ENCODE measurements at places on chromosomes 3 and 15. TPM values are rescaled to one million over a fixed set of nuclear protein-coding genes. Genes with fewer than 3 reads are reported as not detected.
A peak's percentile ranks its signal among the peaks of the same experiment; 100 is the strongest.

DNA sequence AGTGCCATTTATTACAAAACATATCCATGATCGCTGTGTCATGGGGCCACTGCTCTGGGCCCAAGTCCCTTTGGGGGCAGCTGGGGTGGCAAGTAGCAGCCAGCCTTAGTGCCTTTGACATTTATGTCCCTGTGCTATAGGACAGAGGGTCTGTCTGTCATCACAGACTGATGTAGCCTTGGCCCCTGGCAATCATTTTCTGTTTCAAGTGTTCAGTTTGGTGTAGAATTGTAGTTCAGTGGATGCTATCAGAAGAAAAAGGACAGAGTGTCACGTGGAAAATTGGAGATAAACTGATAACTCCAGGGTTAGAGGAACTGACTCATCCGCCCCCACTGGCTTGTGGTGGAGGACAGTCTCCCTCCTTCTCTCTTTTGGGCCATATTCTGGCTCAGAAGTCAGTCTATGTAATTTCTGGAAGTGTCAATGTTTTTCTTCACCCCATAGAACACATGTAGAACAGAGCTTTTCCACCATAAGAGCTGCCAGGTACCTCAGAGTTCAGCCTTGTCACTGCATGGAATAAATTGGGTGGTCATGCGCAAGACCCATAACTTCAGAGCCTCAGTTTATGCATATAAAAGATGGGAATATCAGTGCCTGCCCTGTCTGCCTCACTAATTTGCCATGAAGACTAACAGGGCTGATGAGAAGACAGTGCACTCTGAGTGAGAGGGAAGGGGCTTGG is 4.5 kb upstream of the MRPS22 start:
- DNase-seq = no peak
- no peaks in the 10 kb centered on the region for H3K4me1 ChIP-seq
- no peaks in the 10 kb centered on the region for H3K27me3 ChIP-seq

GASK1A gene
- polyA plus RNA-seq = not detected

DNA sequence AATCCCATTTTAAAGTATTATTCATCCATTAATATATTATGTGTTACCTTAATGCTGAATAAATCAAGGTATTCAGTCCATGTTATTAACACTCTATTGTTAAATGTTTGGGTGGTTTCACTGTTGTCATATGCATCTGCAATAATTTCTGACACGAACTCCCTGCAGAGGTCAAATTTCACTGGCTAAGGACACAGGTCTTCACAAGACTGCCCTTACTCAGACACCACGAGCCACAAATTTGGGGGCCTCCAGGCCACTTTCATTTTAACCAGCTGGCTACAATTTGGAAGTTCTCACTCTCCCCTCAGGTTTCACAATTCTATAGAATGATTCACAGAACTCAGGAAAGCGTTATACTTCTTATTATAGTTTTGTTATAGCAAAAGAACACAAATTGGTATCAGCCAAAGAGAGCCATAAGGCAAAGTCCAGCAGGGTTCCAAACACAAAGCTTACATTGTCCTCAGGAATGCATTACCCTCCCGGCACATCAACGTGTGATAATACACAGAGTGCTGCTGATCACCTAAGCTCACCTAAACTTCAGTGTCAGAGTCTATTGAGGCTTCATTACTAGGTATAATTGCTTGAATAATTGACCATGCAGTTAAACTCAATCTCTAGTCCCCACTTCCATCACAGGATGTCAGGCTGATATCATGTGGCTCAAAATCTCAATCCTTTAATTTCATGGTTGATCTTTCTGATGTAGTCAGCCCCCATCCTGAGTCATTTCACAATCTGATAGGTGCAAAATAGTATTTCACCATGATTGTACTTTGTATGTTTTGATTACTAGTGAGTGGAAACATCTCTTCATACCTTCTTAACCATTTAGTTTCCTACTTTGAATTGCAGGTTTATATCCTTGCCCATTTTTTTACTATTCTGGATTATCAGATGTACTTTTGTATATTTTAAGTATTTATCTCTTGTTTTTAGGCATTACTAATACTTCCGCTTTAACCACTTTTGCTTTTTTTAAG is 441.4 kb upstream of the AGTR1 start:
- no peak for DNase-seq
- H3K4me1 ChIP-seq = no peaks in the 10 kb centered on the region
- H3K4me3 ChIP-seq = no peak overlapping the region
- H3K27ac ChIP-seq = no peak overlapping the region

DNA sequence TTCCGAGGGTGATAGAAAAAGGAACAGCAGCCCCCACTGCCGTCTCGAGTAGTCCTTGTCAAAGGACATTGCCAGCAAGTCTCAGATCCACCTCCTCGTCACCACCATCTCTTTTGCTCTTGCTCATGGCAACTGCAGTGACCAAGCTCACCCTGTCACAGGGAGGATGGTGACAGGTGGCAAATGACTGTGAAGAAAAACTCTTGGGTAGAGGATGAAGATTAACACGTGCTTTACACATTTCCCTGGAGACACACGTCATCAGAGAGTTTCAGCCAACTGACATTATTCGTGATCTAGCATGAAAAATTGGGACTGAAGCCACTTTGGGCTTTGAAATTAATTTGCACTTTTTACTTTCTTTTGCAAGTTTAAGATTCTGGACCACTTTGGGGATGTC is 174.3 kb downstream of the EBLN2 start:
- H3K36me3 ChIP-seq = no peaks in the 10 kb centered on the region
- no peaks in the 10 kb centered on the region for H3K4me1 ChIP-seq
- H3K27ac ChIP-seq = no peak overlapping the region
- H3K27me3 ChIP-seq = no peaks in the 10 kb centered on the region
- DNase-seq = no peak

- no peaks in the 10 kb centered on the region for H3K36me3 ChIP-seq
- peaks cover 29% of the 10 kb centered on the region for H3K27me3 ChIP-seq
- H3K27ac ChIP-seq = peak overlapping the region; percentile 3
- H3K4me1 ChIP-seq = no peaks in the 10 kb centered on the region
- H3K4me3 ChIP-seq = peak overlapping the region; percentile 72
Observed at GRCh38 chr3:84959470-84960271, 882 bp downstream of the CADM2 start.

ECE2 gene
- 0.03 TPM for polyA plus RNA-seq

GP9 gene
- polyA plus RNA-seq = not detected

DNA sequence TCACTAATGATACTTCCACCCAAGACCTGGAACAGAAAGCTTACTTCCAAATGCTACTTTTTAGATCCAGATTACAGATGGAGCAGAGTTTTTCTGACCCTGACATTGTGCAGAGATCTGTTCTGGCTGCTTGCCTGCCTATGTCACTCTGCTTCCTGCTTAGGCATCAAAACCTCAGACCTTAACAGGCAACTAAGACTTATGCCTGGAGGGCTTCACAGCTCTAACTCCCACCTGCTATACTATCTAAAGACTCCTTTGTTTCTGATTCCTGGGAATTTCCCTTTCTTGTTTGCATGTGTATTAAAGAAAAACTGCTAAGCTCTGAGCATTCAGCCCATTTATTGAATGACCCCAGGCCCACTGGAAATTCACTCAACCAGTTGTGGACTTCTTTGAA is 157.4 kb upstream of the NPHP3 start:
- H3K27ac ChIP-seq = peak overlapping the region; percentile 62
- H3K4me3 ChIP-seq = no peak overlapping the region
- peak; percentile 28 for DNase-seq
- H3K36me3 ChIP-seq = no peaks in the 10 kb centered on the region

- peaks cover 26% of the 10 kb centered on the region for H3K4me1 ChIP-seq
- no peaks in the 10 kb centered on the region for H3K27me3 ChIP-seq
- H3K36me3 ChIP-seq = peaks cover 4% of the 10 kb centered on the region
- H3K4me3 ChIP-seq = no peak overlapping the region
Observed at GRCh38 chr15:72235298-72235697, 4.3 kb upstream of the PKM start.

CPB1 gene
- polyA plus RNA-seq = not detected

DNA sequence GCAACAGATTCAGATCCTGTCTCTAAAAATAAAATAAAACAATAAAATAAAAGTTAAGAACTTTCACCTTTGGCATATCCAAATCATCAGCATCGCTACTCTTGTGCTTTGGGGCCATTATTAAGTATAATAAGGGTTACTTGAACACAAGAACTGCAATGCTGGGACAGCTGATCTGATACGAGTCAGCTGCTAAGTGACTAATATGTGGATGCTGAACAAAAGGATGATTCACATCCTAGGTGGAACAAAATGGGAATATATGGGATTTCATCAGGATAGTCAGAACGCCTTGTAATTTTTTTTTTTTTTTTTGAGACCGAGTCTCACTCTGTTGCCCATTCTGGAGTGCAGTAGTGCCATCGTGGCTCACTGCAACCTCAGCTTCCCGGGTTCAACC is 29.7 kb downstream of the BUB1B start:
- H3K27ac ChIP-seq = peak overlapping the region; percentile 61
- DNase-seq = no peak
- H3K4me3 ChIP-seq = no peak overlapping the region

- no peaks in the 10 kb centered on the region for H3K4me1 ChIP-seq
- H3K36me3 ChIP-seq = no peaks in the 10 kb centered on the region
- H3K27me3 ChIP-seq = no peaks in the 10 kb centered on the region
- no peak for DNase-seq
Observed at GRCh38 chr3:126275620-126275904, 81.6 kb downstream of the KLF15 start.

GRCh38 chr3:81752604-81753003 is 8.8 kb downstream of the GBE1 start:
- DNase-seq = no peak
- no peak overlapping the region for H3K27ac ChIP-seq
- no peaks in the 10 kb centered on the region for H3K4me1 ChIP-seq
- H3K4me3 ChIP-seq = no peak overlapping the region

DNA sequence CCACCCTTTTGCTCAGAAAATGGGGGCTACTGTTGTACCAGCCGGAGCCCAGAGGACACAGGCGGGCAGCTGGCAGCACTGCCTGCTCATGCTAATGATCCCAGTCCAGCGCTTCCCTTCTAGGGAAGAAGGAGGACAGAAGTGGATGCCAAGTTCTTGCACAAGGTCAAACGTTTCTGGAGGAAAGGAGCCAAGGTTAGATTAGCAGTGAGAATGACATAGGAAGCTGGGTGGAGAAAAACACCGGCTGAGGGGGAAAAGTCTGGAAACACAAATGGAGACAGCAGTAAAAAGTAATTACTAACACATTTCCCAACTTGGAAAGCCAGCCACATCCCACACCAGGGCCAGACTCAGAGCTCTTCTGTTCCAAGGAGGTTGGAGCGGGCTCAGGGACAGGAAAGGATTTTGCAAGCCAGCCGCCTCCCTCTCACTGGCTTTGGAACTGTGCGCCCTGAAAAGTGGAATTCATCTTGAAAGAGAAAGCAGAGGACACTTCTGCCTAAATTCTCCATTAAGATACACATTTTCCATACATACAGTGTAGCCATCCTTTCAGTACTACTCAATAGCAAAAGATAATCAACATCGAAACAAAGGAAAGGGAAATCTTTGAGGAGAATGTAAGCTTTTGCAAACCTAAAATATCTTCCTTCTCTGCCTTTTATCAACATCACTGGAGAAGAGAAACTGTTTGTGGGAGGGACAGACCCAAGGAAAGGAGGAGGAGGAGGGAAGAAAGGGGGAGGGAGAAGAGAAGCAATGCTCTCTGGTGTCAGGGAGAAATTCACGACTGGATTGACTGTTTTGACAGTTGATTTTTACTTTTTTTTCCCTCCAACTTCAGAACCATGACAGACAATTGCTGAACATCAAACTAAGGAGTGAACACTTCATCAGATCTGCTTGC is 133.6 kb downstream of the CD47 start:
- H3K4me1 ChIP-seq = peaks cover 11% of the 10 kb centered on the region
- no peaks in the 10 kb centered on the region for H3K27me3 ChIP-seq
- DNase-seq = peak; percentile 25
- no peak overlapping the region for H3K4me3 ChIP-seq

DNA sequence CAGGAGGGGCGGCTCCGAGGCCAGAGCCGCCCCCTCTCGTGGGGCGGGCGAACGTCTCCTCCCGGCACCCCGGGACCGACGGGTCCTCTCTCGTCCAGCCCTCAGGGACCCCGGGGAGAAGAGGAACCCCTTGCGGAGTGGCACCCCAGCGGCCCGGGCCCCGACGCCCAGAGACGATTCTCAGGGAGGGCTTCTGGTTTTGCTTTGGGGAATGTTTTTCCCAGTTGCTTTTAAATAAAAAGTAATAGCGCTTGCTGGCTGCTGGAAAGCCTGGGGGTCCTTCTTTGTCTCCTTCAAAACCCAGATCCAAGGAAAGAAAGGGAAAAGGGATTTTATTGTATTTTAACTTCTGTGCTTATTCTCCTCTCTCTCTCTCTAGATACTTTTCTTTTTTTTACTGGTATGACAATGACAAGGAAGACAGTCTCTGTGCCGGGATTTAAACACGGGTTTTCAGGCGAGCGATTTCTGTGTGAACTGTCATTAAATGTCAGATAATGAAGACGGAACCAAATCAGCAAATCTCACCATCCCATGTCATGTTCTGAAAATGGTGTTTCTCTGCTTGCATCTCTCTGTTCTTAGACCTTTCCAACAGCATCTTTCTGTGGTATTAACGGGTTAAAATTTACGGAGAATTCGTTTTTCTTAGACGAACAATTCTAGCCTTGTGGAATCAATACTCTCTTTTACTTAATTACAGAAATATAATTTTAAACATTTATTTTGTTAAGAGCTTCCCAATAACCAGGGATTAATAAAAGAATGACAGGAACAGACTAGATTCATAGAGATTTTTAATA is 530 bp upstream of the PCOLCE2 start:
- no peaks in the 10 kb centered on the region for H3K27me3 ChIP-seq
- no peaks in the 10 kb centered on the region for H3K36me3 ChIP-seq
- DNase-seq = no peak
- peak overlapping the region; percentile 61 for H3K4me3 ChIP-seq
- peaks cover 14% of the 10 kb centered on the region for H3K4me1 ChIP-seq

DNA sequence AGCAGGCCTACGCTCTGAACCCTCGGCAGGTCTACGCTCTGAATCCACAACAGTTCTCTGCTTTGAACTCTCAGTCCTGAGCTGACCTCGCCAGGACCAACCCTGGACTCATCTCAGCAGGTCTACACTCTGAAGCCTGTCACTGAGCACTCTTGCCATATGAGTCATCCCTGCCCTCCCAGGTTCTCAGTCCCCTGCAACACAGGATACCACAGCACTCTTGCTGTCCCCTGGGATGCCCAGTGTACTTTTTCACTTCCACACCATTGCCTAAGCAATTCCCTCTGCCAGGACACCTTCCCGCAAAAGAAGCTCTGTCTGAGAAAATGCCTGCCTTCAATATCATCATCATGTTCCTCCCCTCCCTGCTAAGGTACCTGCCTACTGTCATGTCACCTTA is 42.0 kb downstream of the NUP210 start:
- H3K27me3 ChIP-seq = no peaks in the 10 kb centered on the region
- no peak overlapping the region for H3K4me3 ChIP-seq
- DNase-seq = no peak
